Hair follicular keratinocyte (primary cell): ENCODE measurements at places on chromosomes 1 and 21. TPM values are rescaled to one million over a fixed set of nuclear protein-coding genes. Genes with fewer than 3 reads are reported as not detected.

Gene AMPD1
- not detected in 2 replicates for total RNA-seq

Gene LDLRAD2
- not detected in 2 replicates for total RNA-seq

Gene KCNJ15
- total RNA-seq = 36.6 and 38.1 TPM in 2 replicates

Gene EVI5
- 10.3 and 12.9 TPM in 2 replicates for total RNA-seq

Gene IGSF5
- not detected in 2 replicates for total RNA-seq

Gene SLC16A4
- 0.95 and 1.2 TPM in 2 replicates for total RNA-seq

Gene KCNN3
- not detected in 2 replicates for total RNA-seq

Gene CCDC17
- total RNA-seq = 0.23 and 0.78 TPM in 2 replicates

Gene NDUFV3
- total RNA-seq = 41.7 and 47.2 TPM in 2 replicates

Gene SCAF4
- 5.8 and 6.2 TPM in 2 replicates for total RNA-seq

Gene MMEL1
- total RNA-seq = 0.70 TPM in 1 of 2 replicates, not detected in the other

Gene LRRC3
- 1.9 and 3.3 TPM in 2 replicates for total RNA-seq

Gene NT5C1A
- not detected in 2 replicates for total RNA-seq

Gene PSMB2
- total RNA-seq = 56.1 and 87.7 TPM in 2 replicates

Gene KRTAP21-2
- not detected in 2 replicates for total RNA-seq

Gene TACSTD2
- total RNA-seq = 45.0 and 54.6 TPM in 2 replicates

Gene OR14K1
- total RNA-seq = not detected in 2 replicates

Gene ACKR1
- not detected in 2 replicates for total RNA-seq

Gene PCP4
- not detected in 2 replicates for total RNA-seq

Gene THEM5
- not detected in 2 replicates for total RNA-seq

Gene EPHA8
- 0.04 TPM in 1 of 2 replicates, not detected in the other for total RNA-seq

Gene ST6GALNAC3
- 0.16 and 0.38 TPM in 2 replicates for total RNA-seq

Gene DSTYK
- total RNA-seq = 4.7 and 5.4 TPM in 2 replicates

Gene KCNJ9
- not detected in 2 replicates for total RNA-seq
